ENCODE measurements at places on chromosomes 7 and 10.

DNA sequence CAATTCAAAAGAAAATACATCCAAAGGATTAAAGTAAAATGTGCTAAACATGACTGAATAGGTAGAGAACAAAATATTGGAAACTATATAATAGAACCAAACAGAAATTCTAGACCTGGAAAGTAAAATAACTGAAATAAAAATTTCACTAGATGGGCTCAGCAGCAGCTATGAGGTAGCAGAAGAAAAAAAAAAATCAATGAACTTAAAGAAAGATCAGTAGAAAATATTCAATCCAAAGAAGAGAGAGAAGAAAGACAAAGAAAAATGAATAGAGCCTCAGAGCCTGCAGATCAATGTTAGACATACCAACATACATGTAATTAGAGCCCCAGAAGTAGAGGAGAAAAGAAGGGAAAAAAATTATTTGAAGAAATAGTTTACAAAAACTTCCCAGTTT is 129.6 kb upstream of the RNF32 start:
- DNase-seq: no peak

DNA sequence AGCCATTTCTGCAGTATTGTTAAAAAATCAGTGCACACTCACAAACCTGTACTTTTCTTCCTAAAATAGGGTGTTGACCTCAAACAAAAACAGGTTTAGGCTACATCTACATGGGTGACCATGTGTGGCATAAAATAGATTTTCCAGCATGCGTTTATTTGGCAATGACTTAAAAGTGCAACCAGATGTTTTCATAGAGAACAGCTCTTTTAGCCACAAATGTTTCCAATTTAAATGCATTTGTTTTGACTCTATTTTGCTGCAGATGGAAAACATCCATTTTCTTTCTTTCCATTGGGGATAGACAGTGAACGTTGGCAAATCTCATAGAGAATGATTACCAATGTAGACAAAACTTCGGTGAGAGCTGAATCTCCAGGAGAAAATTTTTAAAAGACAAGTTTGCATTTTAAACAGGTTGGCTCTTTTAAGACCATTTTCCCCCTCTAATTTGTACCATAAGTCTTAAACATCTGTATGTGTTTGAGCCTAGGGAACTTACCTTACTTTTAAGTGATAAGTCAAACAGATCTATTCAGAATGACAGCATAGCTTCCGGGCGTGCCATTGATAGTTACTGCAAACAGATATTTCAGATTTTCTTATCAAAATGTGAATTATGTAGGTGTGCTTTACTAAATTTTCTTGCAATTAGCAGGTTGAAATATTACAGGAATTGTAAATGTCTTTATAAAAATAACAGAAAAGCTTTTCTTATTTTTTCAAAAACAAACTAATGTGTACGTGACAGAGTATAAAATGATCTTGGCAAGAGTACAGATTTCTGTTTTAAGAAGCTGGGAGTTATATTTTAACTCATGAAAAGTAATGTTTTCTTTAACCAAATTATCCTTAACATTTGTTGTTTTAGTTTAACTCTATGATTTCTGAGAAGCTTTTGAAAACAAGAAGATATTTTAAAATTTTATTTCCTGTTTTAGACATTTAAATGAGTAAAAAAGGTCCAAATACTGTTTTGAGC is 144.9 kb downstream of the HGF start:
- no peak for DNase-seq

DNA sequence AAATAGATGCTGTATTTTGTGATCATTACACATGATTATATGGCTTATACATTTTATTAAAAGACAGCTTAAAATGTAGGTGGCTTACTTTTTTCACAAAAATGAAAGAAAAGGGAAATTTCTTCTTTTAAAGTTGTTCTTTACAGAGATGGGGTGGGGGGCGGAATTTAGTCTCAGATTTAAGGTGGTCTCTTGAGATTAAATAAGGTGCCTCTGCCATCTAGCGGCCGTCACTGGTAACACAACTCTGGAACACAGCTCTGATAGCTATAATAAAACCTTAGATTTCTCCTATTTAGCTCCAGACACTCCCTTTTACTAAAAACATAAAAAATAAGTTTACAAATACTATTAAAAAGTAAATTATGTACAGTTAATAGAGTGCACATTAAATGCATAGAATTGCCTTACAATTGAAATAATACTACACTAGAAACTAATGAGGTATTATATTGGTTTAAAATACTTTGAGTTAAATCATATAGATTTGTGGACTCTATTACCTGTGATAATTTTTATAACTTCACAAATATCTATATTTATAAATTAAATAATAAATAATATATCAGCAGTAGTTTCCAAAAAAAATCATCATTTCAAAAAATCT is 210.9 kb downstream of the DGKB start:
- DNase-seq: peak; percentile 40

GRCh38 chr10:34780818-34781380 is 34.2 kb downstream of the PARD3 start:
- no peak for DNase-seq

DNA sequence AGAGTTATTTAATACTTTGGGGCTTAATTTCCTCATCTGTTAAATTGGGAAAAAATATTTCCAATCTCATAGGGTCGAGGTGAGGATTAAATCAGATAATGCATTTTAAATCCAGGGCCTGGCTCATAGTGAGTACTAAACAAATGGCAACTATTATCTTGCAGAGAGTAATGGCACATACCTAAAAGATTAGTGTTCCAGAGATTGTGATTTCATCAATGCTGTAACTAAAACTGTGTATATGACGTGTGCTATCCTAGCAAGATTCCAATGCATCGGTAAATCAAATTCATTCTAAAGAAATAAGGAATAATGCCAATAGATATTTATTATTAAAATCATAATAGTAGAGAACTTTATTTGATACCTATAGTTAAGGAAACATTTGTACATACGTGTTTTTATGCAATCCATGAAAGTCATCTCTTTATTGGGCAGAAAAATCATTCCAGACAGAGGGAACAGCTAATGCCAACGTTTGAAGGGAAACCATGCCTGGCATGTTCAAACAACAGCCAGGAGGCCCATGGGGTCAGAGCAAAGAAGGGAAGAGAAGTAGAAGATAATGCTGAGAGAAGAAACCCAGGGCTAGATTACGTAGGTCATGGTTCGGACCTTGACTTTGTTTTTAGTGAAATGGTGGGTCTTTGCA is 174.8 kb upstream of the AGR3 start:
- no peak for DNase-seq

DNA sequence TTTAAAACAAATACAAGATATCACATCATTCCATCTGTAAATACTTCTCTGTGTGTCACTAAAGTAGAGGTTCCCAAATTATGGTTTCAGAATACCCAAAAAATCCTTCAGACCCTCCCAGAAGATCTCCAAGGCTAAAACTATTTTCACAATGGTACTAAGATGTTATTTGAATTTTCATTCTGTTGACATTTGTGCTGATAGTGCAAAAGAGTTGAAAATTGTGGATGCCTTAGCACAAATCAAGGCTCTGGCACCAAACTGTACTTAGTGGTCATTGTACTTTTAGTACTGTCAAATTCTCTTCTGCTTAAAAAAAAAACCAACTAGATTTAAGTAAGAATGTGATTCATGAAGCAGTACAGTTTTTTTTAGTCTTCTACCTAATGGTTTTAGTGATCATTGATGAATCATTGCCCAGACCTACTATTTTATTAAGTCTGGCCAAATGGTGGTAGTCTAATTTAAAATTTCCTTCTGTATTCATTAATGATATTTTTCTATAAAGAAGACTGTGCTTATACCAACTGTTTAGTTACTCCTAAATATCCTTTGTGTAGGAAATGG is 50.5 kb downstream of the TPST1 start:
- DNase-seq: no peak

- DNase-seq: no peak
These were observed 246.2 kb upstream of the SEMA3C start for GRCh38 chr7:81165070-81165469.

GRCh38 chr7:46315891-46316290 is 394.8 kb upstream of the IGFBP3 start:
- no peak for DNase-seq

DNA sequence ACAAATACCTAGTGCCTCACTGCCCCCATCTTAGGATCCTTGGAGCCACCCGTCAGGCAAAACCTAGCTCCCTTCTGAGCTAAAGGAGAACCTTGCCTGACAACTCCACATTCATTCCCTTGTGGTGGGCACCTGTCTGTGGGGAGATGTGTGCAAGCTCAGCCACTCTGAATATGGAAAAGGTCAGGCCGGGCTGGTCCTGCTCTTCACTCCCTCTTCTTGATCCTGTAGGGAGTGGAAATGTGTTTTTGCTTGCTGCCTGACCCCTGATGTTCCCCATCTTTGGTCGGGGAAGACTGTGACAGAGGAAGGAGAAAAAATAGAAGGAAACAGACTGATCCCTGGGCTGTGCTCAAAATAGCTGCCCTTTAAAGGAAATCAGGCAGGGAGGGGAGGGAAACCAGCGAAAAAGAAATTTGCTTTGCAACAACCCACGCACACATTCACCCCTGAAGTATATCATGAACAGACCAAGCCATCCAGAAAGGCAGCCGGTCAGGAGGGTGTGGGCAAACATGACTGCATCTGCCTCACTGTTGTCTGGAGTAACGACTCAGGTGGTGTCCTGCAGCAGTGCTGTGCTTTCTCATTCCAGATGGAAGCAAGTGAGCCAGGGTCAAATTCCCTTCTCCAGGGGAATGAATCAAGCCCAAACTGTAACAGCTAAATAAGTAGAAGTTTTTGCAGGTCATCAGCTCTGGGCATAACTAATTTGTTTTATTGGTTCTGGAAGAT is 74.0 kb downstream of the SCRN1 start:
- no peak for DNase-seq

GRCh38 chr7:85890244-85890811 is 703.5 kb upstream of the SEMA3D start:
- DNase-seq: no peak

DNA sequence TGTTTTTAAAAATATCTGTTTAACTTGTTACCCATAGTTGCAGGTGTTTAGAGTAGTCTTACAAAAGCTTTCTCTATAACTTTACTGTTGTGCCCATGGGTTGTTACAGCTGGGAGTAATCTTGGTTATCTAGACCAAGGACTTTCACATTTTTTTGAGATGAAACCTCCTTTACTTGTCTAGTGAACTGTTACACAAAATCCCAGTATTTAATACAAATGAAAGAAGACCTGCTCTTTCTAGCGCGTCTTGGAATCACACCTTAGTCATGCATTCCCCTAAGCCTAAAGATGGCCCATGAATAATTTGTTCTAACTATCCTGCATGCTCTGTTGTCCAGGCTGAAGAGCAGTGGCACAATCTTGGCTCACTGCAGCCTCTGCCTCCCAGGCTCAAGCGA is 38.0 kb downstream of the CSGALNACT2 start:
- no peak for DNase-seq

DNA sequence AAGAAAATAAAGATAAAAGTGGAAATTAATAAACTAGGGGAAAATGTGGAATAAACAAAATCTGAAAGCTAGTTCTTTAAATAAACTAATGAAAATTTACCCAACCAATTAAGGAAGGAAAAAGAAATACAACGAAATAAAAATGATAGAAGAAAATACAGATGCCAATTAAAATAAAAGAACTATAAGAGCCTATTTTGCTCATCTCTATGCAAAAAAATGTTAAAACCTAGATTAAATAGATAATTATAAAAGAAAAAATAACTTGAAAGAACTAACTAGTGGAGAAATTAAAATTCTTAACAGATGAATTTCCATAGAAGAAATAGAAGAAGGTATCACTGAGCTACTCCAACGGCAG is 32.7 kb downstream of the PKD1L1 start:
- DNase-seq: no peak

- no peak for DNase-seq
These were observed 219.0 kb upstream of the MEOX2 start for GRCh38 chr7:15905251-15906040.

GRCh38 chr7:116886543-116887156 is 24.3 kb downstream of the CAPZA2 start:
- DNase-seq: no peak

GRCh38 chr7:106073701-106074100 is 38.4 kb downstream of the SYPL1 start:
- no peak for DNase-seq

- no peak for DNase-seq
These were observed 149.7 kb downstream of the WNT2 start for GRCh38 chr7:117173035-117173770.

DNA sequence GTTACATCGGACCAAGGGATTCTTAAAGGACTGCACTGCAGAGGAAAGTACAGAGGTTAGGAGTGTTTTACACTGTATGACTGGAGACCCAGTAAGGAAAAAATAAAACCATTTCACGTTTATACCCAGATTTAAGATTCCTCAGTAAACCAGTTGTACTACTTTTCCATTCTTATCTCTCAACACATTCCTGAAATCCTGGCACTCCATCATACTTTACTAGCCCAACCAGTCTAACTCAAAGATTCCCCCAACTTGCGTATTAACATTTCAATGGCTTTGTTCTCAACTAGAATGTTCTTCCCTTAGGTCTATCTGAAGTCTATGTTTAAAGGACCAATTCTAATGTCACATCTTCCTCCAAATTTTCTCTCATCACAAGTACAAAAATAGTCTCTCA is 8.0 kb downstream of the CCDC186 start:
- DNase-seq: no peak

GRCh38 chr7:151035026-151035717 is 6.9 kb downstream of the ABCB8 start:
- no peak for DNase-seq

DNA sequence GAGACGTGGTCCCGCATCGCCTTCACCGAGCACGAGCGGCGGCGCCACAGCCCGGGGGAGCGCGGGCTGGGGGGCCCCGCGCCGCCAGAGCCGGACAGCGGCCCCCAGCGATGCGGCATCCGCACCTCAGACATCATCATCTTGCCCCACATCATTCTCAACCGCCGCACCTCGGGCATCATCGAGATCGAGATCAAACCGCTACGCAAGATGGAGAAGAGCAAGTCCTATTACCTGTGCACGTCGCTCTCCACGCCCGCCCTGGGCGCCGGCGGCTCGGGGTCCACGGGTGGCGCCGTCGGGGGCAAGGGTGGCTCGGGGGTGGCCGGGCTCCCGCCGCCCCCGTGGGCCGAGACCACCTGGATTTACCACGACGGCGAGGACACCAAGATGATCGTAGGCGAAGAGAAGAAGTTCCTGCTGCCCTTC is 737 bp downstream of the CNNM2 start:
- DNase-seq: peak; percentile 28

- no peak for DNase-seq
These were observed 18.9 kb upstream of the PNLIPRP3 start for GRCh38 chr10:116408719-116409118.

GRCh38 chr10:66218289-66218688 is 707.5 kb upstream of the LRRTM3 start:
- DNase-seq: no peak

GRCh38 chr7:114921631-114922025 is 266 bp upstream of the MDFIC start:
- peak; percentile 27 for DNase-seq

GRCh38 chr7:65722361-65722792 is 150.5 kb upstream of the VKORC1L1 start:
- peak; percentile 72 for DNase-seq

- DNase-seq: no peak
These were observed 122.0 kb downstream of the MARCHF5 start for GRCh38 chr10:92413011-92413410.

Measured in activated CD4-positive, alpha-beta T cell treated with anti-CD3 and anti-CD28 coated beads, Interleukin-2, amount 50 U/mL, for 1 hour (primary cell).